ENCODE measurements at places on chromosomes 7 and 10.

DNA sequence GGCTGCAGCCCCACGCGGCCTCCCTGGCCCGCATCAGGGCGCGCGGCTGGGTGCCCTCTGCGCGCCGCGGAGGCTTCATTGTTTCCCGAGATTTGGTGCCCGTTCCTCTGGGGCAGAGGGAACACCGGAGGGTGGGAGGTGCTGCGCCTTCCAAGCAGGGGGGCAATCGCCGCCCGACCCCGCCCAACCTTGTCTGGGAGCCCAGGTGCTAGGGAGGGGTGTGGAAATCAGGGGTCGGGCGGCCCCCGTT lies 1.0 kb upstream of the NRP1 start:
- DNase-seq: peak; percentile 58

DNA sequence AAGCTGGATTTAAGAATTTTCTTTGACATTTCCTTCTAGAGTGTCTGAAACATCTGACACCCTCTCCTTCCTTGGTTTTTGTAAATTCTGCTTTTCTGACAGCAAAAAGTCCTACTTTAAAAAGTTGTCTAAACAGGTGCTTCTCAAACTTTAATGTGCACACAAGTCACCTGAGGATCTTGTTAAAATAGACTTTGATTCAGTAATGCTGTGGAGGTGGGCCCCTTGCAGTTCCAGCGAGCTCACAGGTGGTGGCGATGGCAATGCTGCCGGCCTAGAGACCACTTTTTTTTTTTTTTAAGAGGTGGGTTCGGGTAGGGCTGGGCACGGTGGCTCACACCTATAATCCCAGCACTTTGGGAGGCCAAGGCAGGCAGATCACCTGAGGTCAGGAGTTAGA lies 77.1 kb downstream of the ABCC2 start:
- DNase-seq: no peak

DNA sequence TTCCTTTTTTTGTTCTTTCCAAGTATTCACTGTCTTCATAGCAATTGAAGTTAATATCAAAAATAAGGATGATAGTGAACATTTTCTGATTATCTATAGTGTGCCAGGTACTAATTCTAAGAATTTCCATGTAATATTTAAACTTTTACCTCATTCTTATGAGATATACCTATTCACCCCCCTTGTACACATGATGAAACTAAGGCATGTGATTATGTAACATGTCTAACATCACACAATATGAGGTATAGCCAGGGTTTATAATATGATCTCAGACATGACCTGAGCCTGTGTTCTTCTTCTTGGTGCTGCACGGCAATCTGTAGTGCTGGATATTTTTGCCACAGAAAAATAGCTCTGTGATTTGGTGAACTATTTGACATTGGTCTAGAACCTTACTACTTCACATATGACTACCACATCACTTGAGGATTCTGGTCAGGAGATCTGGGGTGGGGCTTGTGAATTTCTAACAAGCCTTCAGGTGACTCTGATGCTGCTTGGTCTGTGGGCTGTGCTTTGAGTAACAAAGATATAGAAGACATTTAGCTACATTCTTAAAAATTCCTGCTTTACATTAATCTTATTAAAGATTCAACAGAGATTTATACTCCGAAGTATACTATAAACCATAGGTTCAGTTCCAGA lies 79.1 kb downstream of the TRIM24 start:
- no peak for DNase-seq

GRCh38 chr7:771234-772004 lies 44.3 kb upstream of the PRKAR1B start:
- DNase-seq: no peak

GRCh38 chr10:118701529-118702323 lies 53.0 kb downstream of the CACUL1 start:
- DNase-seq: no peak

- DNase-seq: peak; percentile 6
Observed at GRCh38 chr7:128076796-128077271, 45.6 kb upstream of the LRRC4 start.

DNA sequence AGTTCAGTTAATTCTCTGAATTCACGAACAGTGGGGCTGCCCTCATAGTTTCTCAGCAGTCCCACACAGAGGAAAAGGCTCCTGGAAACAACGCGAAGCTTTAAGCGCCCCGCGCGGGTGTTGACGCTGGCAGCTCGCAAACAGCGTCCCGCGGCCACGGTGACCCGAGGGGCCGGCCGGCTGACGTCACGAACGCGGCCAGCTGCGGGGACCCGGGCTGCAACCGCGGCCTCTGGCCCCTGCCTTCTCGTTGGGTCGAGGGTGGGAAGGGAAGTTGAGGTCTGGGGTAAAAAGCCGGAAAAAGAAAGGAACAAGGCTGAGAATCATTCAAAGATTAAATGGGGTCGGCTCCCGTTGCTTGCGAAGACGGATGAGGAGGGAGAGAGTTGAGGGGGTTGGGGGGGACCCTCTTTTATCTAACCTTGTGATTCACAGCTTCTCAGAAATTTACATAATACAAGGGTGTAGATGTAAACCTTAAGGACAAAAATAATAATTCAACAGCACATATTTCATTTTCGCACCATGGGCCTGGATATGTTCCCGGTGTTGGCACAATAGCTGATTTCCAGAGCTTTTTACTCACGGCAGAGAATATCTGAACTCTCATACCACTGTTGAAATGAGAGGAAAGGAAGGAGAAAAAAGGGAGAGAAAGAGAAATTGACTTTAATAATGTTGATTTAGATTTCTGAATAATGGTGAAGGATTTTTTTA lies 7.3 kb upstream of the FEZF1 start:
- DNase-seq: no peak

Data from SHP77 (cell line).